Ureter (tissue), 1 donor: ENCODE measurements at places on chromosomes 2 and 18. TPM values are rescaled to one million over a fixed set of nuclear protein-coding genes. Genes with fewer than 3 reads are reported as not detected.

- DNase-seq = no peak
Measured at GRCh38 chr2:226671141-226671676, 128.4 kb downstream of the IRS1 start.

The LBX2 gene
- total RNA-seq = 0.36 TPM

DNA sequence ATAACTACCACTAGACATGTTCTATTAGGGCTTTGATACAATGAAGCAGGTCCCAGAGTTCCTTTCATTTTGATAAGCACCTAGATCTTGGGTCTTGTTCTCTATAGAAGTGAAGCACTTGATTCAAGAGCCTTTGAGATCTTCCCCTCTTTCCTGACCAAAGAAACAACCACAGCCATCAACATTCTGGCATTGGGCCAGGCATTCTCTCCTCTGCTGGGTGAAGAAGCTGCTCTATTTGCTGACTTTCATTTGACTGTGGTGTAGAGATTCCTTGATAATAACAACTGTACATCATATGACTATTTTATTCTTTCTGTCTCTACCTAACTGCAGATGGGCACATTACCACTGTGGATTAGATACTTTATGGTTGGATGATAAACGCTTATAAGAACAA lies 96.6 kb upstream of the LYPD1 start:
- no peak for DNase-seq

DNA sequence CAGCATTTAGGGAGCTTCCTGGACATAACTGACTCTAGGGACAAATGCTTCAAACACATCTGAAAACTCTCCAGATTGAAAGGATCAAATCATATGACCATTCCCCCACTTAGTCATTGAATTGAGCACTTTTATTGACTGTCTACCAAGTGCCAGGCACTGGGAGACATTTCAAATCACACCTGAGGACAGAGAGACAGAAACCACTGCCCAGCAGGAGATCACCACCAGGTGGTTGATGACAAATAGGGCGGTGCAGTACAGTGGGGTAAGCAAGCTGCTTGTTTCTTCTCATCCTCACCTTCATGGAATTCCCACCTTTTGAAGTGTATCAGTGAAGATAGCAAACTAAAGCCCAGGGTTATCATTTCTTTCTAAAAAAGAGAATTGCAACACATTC lies 19.0 kb upstream of the CXCR4 start:
- DNase-seq = no peak

GRCh38 chr2:73110168-73111072 lies 2.3 kb downstream of the RAB11FIP5 start:
- no peak for DNase-seq

The ASPRV1 gene
- 1.7 TPM for total RNA-seq

The DIS3L2 gene
- total RNA-seq = 77.2 TPM

GRCh38 chr2:101150306-101151145 lies 656 bp downstream of the TBC1D8 start:
- peak; percentile 55 for DNase-seq

DNA sequence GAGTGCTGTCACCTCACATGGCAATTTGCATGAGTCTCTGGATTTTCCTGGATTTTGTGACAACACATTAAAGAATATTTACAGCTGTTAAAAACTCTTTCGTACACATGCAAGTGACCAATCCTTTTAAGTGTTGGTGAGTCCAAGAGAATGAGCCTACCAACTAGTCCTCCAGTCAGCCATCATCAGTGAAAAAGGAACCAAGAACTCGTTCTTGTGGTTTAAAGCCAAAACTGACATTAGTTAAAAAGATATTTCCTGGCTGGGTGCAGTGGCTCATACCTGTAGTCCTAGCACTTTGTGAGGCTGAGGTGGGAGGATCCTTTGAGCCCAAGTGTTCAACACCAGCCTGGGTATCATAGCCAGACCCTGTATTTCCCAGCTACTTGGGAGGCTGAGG lies 215.4 kb upstream of the ITGA4 start:
- no peak for DNase-seq

- no peak for DNase-seq
Measured at GRCh38 chr2:43526994-43527393, 68.8 kb downstream of the THADA start.

- DNase-seq = no peak
Measured at GRCh38 chr18:32425466-32425865, 45.2 kb downstream of the GAREM1 start.

The INPP1 gene
- 50.7 TPM for total RNA-seq

GRCh38 chr2:158923180-158923594 lies 45.3 kb upstream of the TANC1 start:
- no peak for DNase-seq

DNA sequence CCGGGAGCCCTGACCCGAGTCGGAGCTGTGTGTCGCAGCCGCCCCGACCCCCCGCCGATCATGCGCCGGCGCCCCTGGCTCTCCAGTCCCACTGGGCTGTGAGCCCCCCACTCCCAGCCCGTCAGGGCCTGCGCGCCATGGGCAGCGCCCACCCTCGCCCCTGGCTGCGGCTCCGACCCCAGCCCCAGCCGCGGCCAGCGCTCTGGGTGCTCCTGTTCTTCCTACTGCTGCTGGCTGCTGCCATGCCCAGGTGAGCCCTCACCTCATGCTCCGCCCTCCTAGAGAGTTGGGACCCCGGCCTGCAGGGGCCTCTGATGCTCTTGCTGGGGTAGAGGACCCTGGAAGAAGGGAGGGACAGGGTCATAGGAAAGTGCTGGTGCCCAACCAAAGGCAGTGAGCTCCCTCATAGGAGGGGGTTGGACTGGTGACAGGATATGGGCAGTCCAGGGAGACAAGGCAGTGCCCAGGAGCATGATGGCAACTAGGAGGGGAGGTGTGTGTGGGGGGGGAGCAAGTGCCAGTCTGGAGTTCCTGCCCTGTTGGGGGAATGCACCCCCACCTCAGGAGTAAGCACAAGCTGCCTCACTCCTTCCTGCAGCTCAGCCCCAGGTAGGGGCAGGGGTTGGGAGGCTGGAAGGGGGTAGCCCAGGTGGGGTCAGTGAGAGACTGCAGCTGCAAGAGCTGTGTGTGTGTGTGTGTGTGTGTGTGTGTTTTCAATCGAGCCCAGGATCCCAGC lies 375 bp downstream of the WNT10A start:
- no peak for DNase-seq

DNA sequence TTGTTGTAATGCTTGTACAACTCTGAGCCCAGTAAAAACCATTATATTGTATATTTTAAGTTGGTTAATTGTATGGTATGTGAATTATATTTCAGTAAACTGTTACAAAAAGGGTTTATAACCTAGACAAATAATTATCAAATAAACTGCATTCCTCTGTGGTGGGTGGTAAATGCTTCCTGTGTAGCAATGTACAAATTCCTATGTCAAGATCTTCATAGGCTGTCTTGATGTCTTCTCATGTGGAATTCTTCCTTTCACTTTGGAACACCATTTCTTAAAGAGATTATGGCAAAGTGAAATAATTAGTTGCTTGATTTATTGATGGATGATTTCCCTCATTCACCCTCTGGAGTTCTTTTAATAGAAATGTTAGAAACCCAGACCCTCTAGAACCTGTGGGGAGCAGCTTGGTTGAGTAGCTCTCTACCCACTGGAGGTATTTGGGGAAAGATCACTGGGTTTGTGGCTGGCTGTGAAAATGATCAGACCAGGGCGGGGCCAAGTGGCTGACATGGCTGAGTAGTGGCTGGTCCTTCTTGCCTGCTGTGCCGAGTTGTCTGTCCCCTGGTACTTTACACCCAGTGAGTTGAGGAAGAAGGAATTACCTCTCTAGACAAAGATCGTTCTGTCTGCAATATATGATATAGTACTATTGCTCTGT lies 22.4 kb upstream of the MGAT5 start:
- no peak for DNase-seq

The DOK6 gene
- 4.9 TPM for total RNA-seq

The PROKR1 gene
- total RNA-seq = not detected

DNA sequence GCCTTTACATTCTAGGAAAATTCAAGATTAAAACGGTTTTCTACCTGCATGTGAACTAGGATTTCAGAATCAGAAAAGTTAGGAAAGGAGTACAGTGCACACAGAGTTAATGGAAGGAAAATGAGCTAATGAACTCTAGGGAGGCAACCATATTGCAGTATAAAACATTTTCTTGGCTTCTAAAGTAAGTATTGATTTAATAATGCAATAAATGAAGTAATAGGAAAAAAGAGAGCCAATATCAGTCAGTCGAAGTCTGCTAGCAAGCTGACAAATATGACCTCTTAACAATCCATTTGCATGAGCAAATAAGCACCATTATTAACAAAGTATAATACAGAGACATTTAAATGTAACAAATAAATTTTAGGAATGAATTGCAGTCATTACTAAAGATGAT lies 80.2 kb upstream of the COL3A1 start:
- no peak for DNase-seq

DNA sequence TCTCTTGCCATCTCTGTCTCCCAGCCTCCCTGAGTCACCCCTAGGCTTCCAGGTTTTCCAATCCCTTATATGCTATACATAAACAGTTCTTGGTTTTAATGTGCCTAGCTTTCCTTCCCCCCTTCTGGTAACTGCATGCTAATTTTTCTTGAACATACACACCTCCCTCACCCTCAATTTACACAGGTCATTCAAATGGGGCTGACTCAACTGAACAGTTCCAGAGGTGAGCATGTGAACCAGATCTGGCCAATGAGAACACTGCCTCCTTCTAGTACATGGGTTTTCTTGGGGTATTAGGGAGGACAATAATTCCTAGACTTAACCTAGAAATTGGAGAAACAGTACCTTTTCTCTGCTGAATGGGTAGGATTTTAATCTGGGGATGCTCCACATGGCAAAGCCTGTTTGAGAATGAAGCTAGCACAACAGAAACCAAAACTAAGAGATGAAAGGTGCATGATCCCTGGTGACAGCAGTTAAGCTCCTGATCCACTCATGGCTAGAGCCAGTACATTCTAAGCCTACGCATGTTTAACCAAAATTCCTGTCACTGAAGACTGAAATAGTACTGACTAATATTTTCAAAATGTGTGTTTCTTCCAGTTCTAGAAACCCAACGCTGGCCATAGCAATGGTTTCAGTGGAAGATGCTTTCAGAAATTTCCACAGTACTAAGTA lies 11.8 kb downstream of the SLC25A12 start:
- no peak for DNase-seq

The LIMS3 gene
- 1.1 TPM for total RNA-seq

DNA sequence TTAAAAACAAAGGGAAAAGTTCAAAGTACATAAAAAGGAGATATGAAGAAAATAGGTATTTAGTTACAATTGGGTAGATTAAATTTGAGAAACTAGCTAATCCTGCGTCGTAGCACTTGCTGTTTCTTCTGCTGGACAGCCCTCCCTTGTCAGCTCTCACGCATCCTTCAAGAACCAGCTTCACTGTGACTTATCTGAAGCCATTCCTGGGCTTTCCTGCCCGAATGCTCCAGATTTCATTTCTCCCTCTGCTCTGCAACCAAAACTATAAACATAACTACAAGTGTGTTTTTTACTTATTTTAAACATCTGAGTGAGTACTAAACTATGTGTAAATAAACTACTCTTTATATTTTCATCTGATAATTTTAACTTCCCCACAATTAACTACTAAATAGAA lies 149.2 kb downstream of the MTCL1 start:
- no peak for DNase-seq

DNA sequence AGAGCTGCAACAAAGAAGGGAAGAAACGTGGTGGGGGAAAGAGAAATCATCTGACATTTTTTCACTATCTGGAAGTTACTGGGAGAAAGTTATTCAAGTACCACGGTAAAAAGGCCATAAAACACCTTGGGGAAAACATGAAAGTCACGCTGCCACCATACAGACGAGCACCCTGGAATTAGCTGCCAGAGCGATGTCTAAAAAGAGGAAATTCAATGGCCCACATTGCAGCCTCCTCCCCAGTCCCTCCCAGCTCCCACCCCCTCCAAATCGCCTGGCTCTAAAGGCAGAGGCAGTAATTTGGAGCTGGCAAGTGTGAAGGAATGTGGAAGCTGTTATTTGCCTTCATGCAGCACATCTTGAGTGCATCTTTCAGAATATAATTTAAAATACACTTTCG lies 192.0 kb downstream of the ALK start:
- no peak for DNase-seq

GRCh38 chr2:109232909-109233308 lies 103.9 kb downstream of the SH3RF3 start:
- DNase-seq = no peak

- no peak for DNase-seq
Measured at GRCh38 chr18:30177056-30177455, 865.5 kb downstream of the DSC3 start.
